ENCODE measurements at places on chromosomes 4 and X.
A peak's percentile ranks its signal among the peaks of the same experiment; 100 is the strongest.

DNA sequence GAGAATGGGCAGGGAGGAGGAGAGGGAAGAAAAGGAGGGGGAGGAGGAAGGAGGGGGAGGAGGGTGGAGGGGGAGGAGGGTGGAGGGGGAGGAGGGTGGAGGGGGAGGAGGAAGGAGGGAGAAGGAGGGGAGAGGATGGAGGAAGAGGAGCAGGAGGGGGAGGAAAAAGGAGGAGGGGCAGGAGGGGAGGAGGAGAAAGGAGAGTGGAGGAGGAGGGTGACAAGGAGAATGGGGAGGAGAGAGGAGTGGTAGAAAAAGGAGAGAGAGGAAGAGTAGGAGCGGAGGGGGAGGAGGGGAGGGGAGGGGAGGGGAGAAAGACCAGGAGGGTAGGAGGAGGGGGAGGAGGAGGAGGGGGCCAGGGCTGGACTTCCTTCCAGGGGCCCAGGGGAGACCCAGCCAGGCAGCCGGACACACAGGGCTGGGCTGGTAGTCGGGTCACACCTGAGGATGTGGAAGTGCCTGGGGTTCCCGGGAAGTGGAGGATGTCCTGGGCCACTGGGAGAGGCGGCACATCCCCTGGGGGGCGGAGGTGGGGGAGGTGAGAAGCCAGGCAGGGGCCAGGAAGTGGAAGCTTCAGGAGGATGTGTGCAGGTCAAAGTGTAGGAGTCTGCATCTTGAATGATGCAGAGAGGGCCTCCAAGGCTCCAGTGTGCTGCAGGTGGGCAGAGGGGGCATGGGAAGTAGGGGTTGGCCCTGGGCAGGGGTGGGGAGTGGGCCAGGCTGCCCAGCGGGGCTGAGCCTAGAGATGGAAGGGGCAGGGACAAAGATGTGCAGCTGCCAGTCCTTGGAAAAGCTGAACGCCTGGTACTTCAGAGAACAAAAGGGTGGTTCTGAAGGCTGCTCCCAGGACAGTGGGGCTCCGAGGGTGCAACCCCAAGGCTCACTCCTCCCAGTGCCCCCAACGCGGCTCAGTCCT is 18.8 kb downstream of the IL3RA start:
- DNase-seq: no peak

DNA sequence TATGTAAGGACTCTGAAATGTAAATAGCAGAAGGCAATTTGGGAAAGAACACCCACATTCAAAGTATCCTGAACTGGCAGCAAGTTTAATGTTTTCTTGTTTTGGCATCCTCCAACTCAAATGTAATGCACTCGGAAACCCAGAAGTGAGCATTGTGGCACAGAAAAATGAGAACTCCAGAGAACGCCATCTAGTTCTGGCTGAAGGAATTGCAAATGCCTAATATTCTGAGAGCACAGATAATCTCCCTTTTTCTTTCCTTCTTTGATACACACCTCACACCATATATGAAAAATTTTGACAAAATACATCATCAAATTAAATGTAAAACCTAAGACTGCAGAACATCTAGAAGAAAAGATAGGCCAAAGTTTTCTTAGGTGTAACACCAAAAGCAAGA is 52.1 kb downstream of the PWWP3B start:
- DNase-seq: no peak

DNA sequence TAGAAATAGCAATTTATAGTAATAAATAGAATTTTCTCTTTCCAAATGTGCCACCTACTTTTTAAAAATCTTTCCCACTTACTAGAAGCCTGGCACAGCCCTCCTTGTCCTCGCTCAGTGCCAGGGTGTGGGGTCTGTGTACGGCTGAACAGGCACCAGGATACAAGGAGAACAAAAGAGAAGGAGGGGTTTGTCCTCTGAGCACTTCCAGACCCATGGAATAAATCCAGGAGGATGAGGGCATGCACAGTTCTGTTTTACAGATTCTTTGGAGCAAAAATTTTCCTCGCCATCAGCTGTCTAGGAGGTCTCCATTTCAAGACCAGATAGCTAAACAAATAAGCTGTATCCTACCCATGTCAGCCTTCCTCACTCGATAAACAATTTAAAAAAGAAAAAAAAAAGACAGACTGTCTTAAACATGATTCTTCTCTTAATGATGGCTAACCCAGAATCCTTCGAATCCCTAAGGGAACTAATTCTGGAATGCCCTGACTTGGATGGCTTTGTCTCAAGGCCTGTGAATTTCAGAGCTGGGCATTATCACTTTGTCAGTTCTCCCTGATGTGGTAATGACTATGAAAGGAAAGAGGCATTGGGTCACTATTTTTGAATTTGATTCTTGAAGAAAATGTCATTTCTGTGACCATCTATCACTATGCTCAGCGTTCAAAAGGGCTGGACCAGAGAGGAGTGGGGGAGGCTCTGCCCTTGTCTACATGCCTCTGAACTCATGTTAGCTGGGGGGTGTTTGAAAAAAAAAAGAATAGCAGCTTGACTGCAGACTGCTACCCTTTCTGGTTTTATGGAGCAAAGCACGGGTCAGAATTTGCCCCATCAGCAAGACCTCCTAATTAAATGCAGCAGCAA is 151.0 kb downstream of the DCTD start:
- no peak for DNase-seq

- DNase-seq: no peak
Measured at GRCh38 chr4:188430384-188430783, 291.1 kb downstream of the TRIML1 start.

- DNase-seq: no peak
Measured at GRCh38 chrX:138874271-138874935, 162.9 kb upstream of the FGF13 start.

DNA sequence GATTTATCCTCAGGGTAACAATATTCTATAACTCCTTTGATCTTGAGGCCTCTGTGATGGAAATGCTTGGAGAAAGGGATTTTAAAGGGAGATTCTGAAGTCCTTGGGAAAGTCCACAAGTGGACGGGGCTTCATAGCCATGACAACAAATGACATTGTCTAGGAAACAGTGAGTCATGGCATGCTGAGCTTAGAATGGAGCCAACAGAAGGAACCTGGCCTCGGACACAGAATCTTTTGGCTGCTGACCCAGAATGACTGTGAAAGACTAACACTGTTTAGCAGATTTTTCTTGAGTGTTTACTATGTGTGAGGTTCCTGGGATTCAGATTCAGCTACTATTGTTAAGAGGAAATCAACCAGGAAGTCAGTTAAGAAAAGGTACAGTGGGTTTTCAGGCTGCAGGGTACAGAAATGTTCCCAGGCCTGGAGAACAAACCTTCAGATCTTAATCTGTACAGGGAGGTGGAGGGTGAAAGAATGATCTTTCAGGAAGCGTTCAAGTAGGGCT is 18.1 kb upstream of the CXCL2 start:
- DNase-seq: peak; percentile 93

DNA sequence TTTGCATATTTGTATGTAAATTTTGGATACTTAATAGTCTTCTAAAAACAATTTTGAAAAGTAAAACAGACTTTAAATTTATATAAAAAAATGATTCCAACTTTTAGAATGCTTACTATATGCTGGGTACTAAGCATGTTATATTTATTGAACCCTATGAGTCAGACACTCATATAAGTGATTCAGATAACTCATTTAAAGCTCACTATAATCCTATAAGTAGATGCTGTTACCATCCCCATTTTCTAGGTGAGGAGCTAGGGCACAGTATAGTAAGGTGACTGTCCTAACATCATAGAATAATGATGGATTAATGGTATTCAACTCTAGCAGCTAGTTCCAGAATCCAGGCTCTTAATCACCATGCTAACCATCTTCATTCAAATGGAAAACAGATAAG is 877.0 kb upstream of the GRID2 start:
- DNase-seq: no peak

- DNase-seq: peak; percentile 18
Measured at GRCh38 chrX:34849371-34849770, 93.2 kb upstream of the FAM47B start.

DNA sequence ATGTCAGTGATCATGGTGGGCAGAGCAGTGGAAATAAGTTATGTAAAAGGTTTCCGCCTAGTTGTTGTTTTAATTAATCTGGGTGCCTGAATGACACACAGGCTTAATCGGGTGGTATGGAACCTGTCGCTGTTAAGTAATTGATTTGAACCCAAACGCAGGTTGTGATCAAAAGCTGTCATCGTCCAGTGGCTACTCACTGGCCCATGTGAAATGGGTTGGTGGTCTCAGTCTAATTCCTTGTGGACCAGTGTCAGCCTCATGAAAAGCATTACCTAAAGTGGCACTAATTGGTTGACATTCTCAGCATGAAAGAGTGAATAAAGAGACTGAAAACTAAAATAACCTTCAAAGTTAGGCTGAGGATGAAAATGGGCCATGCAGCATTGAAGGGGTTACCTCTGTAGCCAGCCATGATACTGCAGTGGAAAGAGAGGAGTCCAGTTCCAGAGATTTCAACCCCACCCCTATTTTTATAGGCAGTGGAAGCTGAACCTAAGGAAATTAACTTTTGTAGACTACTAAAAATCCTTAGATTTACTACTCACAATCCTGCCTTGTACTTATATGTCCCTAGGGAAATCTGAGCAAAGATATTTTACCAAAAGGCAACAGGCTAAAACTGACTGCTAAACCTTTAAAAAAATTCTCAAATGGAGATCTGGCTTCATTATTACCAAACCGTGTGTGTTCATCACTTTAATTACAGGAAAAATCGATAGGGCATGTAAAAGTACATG is 251.7 kb upstream of the TENM3 start:
- no peak for DNase-seq

GRCh38 chr4:40369437-40370274 is 34.5 kb downstream of the CHRNA9 start:
- DNase-seq: no peak

GRCh38 chr4:185304944-185305690 is 90.6 kb downstream of the LRP2BP start:
- DNase-seq: peak; percentile 32

DNA sequence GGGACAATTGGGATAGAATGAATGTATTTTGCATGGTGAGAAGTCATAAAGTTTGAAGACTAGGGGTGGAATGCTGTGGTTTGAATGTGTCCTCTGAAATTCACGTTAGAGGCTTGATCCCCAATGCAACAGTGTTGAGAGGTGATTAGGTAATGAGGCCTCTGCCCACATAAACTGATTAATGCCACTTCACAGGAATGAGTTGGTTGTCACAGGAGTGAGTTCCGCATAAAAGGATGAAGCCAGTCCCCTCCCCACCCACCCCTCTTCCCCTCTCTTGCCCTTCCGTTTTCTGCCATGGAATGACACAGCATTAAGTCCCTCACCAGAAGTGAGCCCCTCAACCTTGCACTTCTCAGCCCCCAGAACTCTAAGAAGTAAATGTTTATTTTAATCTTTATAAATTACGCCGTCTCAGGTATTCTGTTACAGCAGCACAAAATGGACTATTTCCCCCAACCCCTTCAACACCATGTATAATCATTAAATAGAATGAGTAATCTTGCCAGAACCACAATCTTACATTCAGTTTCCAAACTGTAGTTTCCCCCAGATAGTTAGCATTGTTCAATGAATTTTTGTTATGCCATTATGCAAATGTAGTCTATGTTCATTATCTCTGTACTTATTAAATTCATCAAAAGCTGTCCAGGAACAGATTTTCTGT is 5.5 kb upstream of the MMAA start:
- no peak for DNase-seq

DNA sequence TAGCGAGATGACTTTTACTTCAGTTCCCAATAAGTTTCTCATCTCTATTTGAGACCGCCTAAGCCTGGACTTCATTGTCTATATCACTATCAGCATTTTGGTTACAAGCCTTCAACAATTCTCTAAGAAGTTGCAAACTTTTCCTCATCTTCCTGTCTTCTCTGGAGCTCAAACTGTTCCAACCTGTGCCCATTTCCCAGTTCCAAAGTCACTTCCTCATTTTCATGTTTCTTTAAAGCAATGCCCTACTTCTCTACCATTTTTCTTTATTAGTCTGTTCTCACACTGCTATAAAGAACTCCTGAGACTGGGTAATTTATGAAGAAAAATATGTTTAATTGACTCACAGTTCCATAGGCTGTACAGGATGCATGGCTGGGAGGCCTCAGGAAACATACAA is 251.9 kb downstream of the TECRL start:
- DNase-seq: no peak

- peak; percentile 30 for DNase-seq
Measured at GRCh38 chr4:184473499-184474262, 669 bp downstream of the IRF2 start.

- DNase-seq: peak; percentile 24
Measured at GRCh38 chr4:131459430-131460101, 1689.5 kb upstream of the PCDH10 start.

DNA sequence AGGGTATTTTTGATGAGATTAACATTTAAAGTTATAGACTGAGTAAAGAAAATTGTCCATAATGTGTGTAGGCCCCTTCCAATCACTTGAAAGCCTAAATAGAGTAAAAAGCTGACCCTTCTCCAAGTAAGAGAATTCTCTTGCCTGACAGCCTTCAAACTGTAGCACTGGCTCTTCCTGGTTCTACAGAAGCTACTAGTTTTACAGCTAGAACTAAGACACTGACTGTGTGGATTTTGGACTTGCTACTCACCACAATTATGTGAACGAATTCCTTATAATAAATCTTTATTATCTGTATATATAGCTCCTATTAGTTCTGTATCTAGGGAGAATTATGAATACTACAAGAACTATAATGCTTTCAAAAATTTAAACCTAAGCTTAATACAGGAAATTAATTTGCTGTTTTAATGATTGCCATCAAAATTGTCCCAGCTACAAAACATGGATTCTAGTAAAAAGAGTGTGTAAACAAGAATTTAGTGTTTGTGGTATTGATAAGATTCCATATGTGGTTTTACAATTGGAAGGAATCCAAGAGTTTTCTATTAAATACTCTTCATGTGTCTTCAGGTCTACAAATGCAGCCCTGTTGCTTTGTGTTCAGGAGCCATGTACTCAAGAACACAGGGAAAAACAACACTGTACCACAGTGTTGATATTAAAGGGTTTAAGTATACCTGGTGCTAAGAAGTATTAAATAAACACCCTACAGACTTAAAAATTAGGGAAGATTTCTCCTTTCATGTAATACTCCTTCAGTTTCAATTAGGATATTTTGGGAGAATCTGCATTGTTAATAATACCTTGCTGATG is 366.5 kb downstream of the CXXC4 start:
- DNase-seq: peak; percentile 3

DNA sequence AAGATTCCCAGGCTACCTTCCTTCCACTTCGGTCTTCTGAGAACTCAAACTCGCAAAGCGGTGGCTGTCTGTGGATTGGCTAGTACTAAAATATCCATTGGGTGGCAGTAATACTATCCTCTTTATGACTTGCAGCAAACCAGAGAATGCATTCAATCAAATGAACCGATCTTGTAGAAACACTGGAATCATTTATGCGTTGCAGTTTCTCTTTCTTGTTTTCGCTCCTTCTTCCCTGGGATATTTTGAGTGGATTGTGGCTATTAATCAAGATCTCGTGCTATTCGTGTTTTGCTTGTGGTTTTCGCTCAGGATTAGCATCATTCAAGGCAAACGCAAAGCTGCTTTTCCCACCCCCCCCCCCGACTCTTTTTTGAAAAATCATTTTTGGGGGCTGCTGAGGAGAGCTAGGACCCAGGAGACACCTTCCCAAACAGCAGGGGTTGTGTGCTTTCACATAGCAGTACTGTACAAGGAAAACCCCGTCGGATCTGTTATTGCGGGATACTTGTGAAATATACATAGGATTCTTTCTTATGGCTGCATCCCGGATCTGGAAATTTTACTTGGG is at the start of gene IL1RAPL1:
Gene IL1RAPL1, plus strand, starts transcription at position 466 of the 571 bp plus-strand sequence.
- peak; percentile 72 for DNase-seq

- peak; percentile 6 for DNase-seq
Measured at GRCh38 chrX:133350751-133351150, 64.5 kb downstream of the GPC4 start.

Data from H4 (cell line).